Hepatocyte (in vitro differentiated cells): ENCODE measurements at places on chromosomes 6 and 20. TPM values are rescaled to one million over a fixed set of nuclear protein-coding genes. Genes with fewer than 3 reads are reported as not detected.

Gene VIP
- polyA plus RNA-seq = not detected in 2 replicates

Gene KCNQ2
- polyA plus RNA-seq = 4.3 and 5.4 TPM in 2 replicates

Gene EDN3
- 5.8 and 5.9 TPM in 2 replicates for polyA plus RNA-seq

Gene SGK2
- polyA plus RNA-seq = 8.8 and 12.5 TPM in 2 replicates

Gene BPIFA1
- not detected in 2 replicates for polyA plus RNA-seq

Gene SIRPD
- polyA plus RNA-seq = not detected in 2 replicates

Gene WFDC12
- polyA plus RNA-seq = not detected in 2 replicates

Gene CALHM6
- polyA plus RNA-seq = 0.43 and 0.50 TPM in 2 replicates

Gene PPIL6
- 2.9 and 3.8 TPM in 2 replicates for polyA plus RNA-seq

- no peaks in the 10 kb centered on the region for H3K27me3 ChIP-seq
- peaks cover 4% of the 10 kb centered on the region for H3K4me1 ChIP-seq
- no peak overlapping the region for H3K4me3 ChIP-seq
- no peak for DNase-seq
These were observed 193.0 kb upstream of the PROKR2 start for GRCh38 chr20:5509803-5510202.

- H3K27me3 ChIP-seq = peaks cover 13% of the 10 kb centered on the region
- H3K27ac ChIP-seq = no peak overlapping the region
- H3K4me1 ChIP-seq = peaks cover 8% of the 10 kb centered on the region
- no peak for DNase-seq
These were observed 56.8 kb upstream of the SLC32A1 start for GRCh38 chr20:38667417-38667956.

GRCh38 chr6:166045173-166045859, 122.3 kb downstream of the TBXT start:
- H3K4me3 ChIP-seq = no peak overlapping the region
- H3K36me3 ChIP-seq = no peaks in the 10 kb centered on the region
- H3K27me3 ChIP-seq = no peaks in the 10 kb centered on the region
- no peak for DNase-seq
- H3K27ac ChIP-seq = no peak overlapping the region

DNA sequence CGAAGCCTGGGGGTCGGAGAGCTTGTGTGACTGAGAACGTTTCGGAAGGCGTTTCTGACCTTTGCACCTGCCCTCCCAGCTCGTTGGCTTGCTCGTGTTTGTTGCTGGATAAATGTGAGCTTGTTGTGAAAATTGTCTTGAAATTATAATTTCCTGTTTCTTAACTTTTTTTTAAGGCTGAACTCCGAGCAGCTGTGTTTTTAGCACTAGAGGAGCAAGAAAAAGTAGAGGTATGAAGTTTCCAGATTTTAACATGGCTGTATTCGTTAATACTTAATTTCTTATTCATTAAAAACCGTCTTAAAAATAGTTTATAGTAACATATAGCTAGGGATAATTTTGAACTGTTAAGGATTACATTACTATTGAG, 672 bp downstream of the CEP43 start:
- no peaks in the 10 kb centered on the region for H3K27me3 ChIP-seq
- peak overlapping the region; percentile 60 for H3K27ac ChIP-seq
- H3K4me3 ChIP-seq = peak overlapping the region; percentile 73
- no peaks in the 10 kb centered on the region for H3K36me3 ChIP-seq

- peaks cover 42% of the 10 kb centered on the region for H3K27me3 ChIP-seq
- H3K27ac ChIP-seq = no peak overlapping the region
- H3K4me3 ChIP-seq = no peak overlapping the region
These were observed 2.1 kb upstream of the TMEM151B start for GRCh38 chr6:44268095-44268628.

DNA sequence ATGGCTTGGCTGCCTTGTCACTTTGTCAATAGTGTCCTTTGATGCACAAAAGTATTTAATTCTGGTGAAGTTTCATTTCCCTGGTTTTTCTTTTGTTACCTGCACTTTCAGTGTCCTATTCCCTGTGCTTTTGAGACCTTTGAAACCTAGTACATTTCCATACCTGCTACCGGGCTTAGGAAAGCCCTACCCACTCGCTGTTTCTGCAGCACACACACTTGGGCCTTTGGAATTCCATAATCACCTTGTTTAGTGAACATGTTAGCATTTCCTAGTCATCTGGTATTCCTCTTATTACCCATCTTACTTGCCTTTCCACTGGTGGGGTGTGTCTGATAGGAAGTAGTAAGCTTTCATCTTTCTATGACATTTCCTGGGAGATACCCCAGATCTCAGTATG, 19.3 kb upstream of the SYNDIG1 start:
- H3K27ac ChIP-seq = peak overlapping the region; percentile 28
- DNase-seq = no peak
- H3K4me1 ChIP-seq = peaks cover 9% of the 10 kb centered on the region
- H3K4me3 ChIP-seq = no peak overlapping the region

- no peaks in the 10 kb centered on the region for H3K27me3 ChIP-seq
- no peaks in the 10 kb centered on the region for H3K36me3 ChIP-seq
- no peak for DNase-seq
- H3K4me3 ChIP-seq = no peak overlapping the region
- peaks cover 5% of the 10 kb centered on the region for H3K4me1 ChIP-seq
These were observed 63.4 kb downstream of the MTHFD1L start for GRCh38 chr6:150928882-150929281.

DNA sequence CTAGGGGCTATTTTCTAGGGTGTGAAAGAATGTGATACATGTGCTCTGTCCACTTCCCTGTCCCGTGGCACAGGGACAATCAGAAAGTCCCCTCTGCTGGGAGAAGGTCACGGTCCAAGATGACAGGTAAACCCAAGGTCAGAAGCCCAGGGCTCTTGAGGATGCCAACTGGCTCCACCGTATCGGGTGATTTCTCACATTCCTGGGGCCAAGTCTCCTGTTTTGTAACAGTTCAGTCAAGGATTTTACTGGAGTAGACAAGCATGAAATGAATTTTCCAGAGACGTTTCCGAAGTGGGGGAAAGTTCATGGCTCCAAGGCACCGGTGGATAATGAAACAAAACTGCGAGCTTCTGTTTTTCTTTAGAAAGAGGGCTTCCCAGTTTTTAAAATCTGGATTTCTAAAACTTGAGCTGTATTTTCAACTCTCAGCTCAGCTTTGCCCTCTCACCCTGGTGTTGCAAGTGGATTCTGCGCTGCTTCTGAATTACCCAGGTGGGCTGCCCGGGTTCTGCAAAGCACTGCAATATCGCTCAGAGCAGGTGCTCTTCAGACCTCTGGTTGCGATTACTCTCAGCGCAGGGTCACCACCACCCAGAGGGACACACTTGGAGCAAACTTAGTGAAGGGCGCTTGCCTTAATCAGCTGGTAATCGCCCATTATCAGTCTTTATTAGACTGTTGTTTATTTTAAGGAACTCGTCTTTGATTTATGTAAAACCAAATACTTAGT, 64.4 kb upstream of the TMEM170B start:
- H3K36me3 ChIP-seq = no peaks in the 10 kb centered on the region
- DNase-seq = no peak
- no peaks in the 10 kb centered on the region for H3K27me3 ChIP-seq
- H3K27ac ChIP-seq = no peak overlapping the region
- H3K4me1 ChIP-seq = no peaks in the 10 kb centered on the region

GRCh38 chr6:15313367-15313766, 67.5 kb downstream of the JARID2 start:
- H3K4me3 ChIP-seq = no peak overlapping the region
- no peak overlapping the region for H3K27ac ChIP-seq
- no peak for DNase-seq
- H3K4me1 ChIP-seq = no peaks in the 10 kb centered on the region

GRCh38 chr6:113377362-113377942, 479.7 kb upstream of the MARCKS start:
- no peaks in the 10 kb centered on the region for H3K27me3 ChIP-seq
- DNase-seq = no peak
- H3K4me1 ChIP-seq = no peaks in the 10 kb centered on the region
- no peak overlapping the region for H3K27ac ChIP-seq
- no peak overlapping the region for H3K4me3 ChIP-seq

DNA sequence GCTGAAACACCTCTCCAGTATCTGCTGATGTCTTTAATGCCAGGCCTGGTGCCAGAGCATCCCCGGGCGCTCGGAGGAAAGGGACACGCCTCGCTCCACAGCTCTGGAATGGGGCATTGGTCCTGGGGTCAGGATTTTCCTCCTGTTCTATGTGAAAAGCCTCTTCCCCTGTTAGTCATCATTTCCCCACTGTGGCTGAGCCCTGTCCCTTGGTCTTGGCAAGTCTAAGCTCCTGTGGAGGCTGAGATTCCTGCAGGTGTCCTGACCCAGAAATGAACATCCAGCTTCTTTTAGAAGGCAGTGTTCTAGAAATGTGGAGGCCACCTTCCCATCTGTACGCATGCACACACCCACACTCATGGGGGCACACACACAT, 19.4 kb downstream of the SYNDIG1 start:
- no peak for DNase-seq
- H3K4me1 ChIP-seq = peaks cover 5% of the 10 kb centered on the region
- H3K27me3 ChIP-seq = no peaks in the 10 kb centered on the region
- no peaks in the 10 kb centered on the region for H3K36me3 ChIP-seq

- DNase-seq = peak; percentile 35
- H3K27ac ChIP-seq = peak overlapping the region; percentile 88
- H3K36me3 ChIP-seq = no peaks in the 10 kb centered on the region
- no peaks in the 10 kb centered on the region for H3K27me3 ChIP-seq
These were observed 7.4 kb upstream of the LAMA5 start for GRCh38 chr20:62374331-62375152.

GRCh38 chr6:163017801-163018200, 290.0 kb downstream of the PACRG start:
- H3K27ac ChIP-seq = no peak overlapping the region
- DNase-seq = no peak
- H3K4me3 ChIP-seq = no peak overlapping the region

DNA sequence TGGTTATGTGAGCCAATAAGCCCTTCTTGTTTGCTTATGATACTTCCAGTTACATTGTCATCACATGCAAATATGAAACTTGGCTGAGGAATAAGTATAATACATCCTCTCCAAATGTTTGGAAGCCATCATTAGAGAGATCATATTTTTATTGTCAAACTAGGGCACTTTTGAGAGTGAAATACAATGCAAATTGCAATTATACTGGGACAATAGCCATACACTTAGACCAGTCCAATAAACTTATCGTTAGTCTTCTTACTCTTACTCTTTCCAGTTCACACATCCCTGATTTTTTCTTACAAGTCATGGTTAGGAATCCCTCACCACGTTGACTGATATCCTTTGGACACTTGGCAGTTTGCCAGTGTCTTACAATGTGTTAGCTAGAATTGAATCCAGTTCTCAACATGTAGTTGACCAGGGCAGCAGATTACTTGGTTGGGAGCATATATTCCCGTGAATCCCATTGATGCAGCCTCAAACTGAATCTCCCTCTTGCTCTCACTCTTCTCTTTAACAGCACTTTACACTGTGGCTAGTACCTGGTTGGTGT, 519.7 kb upstream of the ID4 start:
- H3K27ac ChIP-seq = no peak overlapping the region
- H3K4me3 ChIP-seq = no peak overlapping the region
- no peaks in the 10 kb centered on the region for H3K27me3 ChIP-seq
- H3K36me3 ChIP-seq = no peaks in the 10 kb centered on the region
- no peak for DNase-seq
- H3K4me1 ChIP-seq = no peaks in the 10 kb centered on the region

- no peak overlapping the region for H3K27ac ChIP-seq
- no peak for DNase-seq
- H3K27me3 ChIP-seq = no peaks in the 10 kb centered on the region
- H3K4me3 ChIP-seq = no peak overlapping the region
- no peaks in the 10 kb centered on the region for H3K4me1 ChIP-seq
These were observed 261.5 kb upstream of the SOX4 start for GRCh38 chr6:21332077-21332476.

DNA sequence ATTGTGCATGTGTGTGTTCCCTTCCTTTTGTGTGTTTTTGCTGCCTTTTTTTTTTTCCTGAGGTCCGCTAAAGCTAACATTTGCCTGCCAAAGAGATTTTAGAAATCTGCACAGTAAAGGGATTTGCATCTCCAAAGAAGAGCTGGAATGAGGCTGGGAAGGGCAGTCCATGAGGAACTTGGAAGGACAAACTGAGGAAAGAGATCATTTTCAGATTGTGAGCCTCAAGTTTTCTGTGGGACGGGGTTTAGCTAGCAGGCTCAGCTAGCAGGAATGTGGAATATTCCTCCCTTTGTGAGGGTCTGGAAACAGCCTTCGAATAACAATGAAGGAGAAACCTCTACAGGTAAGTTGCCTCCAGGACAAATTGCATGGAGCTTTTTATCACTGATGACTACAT, 3.8 kb downstream of the INSM1 start:
- H3K4me1 ChIP-seq = peaks cover 17% of the 10 kb centered on the region
- H3K27ac ChIP-seq = no peak overlapping the region
- DNase-seq = no peak
- H3K27me3 ChIP-seq = peaks cover 88% of the 10 kb centered on the region
- H3K4me3 ChIP-seq = no peak overlapping the region
- H3K36me3 ChIP-seq = no peaks in the 10 kb centered on the region

DNA sequence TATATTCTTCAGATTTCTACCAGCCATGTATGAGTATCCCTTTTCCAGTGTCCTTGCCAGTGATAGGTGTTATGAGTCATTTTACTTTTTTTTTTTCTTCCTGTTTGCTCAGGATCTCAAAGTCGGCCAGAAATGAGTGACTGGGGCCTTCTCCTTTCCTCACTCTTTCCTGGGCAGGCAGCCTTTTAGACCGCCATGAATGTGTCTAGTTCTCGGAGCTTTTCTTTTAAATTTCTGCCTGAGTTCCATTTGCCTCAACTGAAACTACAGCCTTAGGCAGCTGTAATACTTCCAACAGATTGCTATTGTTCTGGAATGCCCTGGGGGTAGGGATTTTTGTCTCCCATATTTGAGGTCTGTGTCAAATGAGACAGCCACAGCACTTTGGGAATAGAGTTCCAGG, 83.7 kb downstream of the STXBP5 start:
- H3K27ac ChIP-seq = no peak overlapping the region
- H3K27me3 ChIP-seq = no peaks in the 10 kb centered on the region
- no peak overlapping the region for H3K4me3 ChIP-seq
- DNase-seq = peak; percentile 6
